ENCODE measurements at places on chromosomes 7 and 10.

DNA sequence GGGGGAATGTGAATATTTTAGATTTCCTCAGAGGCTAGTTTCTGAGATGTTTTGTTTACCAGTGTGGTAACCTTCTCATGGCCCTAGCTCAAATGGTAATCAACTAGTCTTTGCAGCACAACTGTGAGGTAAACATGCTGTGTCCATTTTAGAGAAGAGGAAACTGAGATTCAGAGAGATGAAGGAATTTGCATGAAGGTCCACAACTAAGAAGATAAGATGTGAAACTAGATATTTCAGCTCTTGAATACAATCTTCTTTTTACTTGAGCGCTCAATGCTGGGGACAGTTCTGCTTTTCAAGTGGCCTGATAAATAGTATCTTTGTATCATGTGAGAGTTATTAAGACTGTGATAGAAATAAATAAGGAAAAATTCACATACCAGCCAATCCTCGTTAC, 245.4 kb downstream of the AUTS2 start:
- DNase-seq: no peak

- DNase-seq: peak; percentile 94
These were observed 39.8 kb upstream of the LANCL2 start for GRCh38 chr7:55325371-55325792.

DNA sequence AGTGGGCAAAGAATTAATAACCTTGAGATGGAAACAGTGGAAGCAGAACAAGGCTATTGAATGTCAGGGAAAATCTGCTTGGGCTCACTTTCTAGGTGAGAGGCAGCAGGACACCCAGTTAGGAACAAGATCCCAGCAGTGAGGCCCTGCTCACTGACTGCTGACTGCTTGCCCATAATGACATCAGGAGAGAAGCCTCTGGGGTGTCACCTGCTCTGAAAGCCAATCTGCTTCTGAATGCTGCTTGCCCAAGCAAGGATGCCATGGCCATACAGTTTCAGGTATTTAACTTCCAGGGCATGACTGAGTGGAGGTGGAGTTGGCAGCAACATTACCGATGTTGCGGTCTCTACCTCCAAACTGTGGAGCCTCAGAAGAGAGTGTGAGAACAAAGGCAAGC, 11.7 kb upstream of the WAPL start:
- no peak for DNase-seq

- DNase-seq: no peak
These were observed 133.1 kb downstream of the NRCAM start for GRCh38 chr7:108322925-108323832.

DNA sequence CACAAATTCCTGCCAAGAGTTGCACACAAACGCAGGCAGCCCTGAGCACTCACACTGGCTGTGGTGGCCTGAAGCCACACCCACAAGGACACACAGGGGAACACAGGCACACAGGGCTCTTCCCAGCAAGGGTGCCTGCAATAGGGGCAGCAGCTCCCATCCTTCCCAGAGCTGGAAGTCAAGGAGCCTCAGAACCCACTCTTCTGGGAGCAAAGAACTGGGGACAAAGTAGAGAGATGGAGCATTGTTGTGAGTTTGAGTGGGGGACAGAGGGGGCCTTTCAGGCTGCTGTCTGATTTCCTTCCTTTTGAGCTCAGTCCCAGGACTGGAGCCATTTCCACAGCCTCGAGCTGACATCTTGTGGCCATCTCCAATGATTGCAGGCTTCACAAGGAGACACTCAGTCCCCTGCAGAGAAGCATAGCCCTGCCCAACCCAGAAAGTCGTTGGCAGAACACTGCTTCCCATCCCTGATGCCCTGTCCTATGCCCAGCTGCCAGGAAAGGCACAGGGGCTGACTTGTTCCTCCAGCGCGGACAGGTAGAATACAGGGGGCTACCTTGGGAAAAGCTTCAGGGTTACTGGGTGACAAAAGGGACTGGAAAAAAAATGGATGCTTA, 34.4 kb upstream of the SLF2 start:
- DNase-seq: peak; percentile 76

GRCh38 chr7:112708236-112708635, 82.0 kb downstream of the TMEM168 start:
- DNase-seq: no peak

DNA sequence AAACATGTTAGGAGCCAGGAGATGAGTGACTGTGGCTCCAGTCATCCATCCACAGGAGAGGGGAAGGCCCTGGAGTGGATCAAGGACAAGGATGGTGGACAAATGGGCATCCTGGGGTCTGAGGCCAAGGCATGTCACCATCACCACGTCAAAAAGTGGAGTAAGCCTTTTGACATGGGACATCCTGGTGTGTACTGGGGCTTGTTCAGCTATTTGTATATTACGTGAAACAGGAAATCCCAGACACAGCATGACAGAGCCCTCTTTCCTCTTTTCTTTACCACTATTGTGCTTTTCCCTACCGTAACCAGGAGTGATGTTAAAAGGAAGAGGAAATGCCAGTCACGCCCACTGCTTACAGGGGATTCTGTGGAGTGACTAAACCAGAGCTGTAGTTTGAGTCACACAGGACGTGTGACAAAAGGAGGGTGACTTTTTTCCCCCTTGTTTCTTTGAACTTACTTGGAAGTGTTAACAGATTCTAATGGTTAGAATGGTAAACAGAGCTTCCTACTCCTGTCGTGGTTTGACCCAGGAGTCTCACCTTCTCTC, 15.4 kb downstream of the ACSL5 start:
- peak; percentile 95 for DNase-seq

GRCh38 chr7:55423277-55423711, 58.2 kb downstream of the LANCL2 start:
- peak; percentile 20 for DNase-seq

DNA sequence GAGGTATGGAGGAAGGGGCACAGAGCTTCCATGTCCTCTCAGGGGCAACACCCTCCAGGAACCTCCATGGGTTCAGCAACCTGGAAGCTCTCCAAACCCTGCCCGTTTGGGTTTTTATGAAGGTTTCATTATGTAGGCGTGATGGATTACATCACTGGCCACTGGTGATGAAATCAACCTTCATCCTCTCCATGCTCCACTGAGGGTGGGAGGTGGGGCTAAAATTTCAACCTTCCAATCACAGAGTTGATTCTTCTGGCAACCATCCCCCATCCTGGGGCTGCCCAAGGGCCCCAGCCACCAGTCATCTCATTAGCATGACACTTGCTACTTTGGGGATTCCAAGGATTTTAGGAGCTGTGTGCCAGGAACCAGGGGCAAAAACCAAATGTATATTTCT, 90.1 kb downstream of the TEX36 start:
- DNase-seq: no peak

DNA sequence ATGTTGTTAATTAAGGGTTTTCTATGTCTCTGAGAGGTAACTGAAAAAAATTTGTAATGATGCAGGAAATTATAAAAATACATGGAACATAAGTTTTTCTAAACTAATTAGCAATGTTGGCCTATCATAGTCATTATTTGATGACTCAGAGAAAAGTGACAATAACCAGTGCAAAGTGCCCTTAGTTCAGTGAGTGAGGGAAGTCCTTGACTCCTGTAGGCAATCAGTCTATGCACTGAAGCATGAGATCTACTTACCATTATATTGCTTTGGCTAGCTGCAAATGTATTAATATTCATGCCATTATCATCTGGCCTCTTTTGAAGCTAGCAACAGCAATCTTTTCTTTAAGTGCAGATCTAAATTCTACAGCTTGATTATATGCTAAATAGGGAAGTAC, 40.6 kb downstream of the CCDC172 start:
- DNase-seq: no peak

GRCh38 chr7:41628901-41629300, 74.0 kb downstream of the INHBA start:
- peak; percentile 48 for DNase-seq

GRCh38 chr10:34126371-34127151, 688.5 kb downstream of the PARD3 start:
- no peak for DNase-seq

DNA sequence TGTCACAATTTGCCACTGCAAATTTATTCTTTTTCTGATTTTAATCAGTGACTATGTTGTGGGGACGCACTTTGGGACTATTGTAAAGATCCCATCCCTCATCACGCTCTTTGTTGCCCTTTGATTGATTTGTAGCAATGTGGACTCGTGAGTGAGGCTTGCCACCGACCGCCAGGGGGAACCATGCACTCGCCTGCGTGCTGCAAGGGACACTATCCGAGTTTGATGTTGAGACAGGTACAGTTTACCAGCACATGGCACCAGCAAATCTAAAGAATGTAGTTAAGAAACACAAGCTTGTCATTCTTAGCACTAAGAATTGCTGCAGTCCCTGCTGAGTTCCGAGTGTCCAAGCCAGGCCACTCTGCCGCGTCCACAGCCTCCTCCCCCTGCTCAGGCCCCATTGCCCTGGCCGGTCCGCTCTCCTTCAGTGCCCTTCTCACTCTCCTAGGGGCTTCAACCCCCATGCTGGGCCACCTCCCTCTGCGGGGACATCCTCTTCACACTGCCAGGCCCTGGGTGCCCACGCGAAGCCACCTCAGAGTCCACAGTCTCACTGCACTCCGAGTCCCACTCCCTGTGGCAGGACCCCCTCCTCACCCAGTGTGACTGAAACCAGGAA, 2.0 kb upstream of the SFTPA2 start:
- peak; percentile 59 for DNase-seq

GRCh38 chr10:28320090-28320489, 17.2 kb upstream of the MPP7 start:
- no peak for DNase-seq

DNA sequence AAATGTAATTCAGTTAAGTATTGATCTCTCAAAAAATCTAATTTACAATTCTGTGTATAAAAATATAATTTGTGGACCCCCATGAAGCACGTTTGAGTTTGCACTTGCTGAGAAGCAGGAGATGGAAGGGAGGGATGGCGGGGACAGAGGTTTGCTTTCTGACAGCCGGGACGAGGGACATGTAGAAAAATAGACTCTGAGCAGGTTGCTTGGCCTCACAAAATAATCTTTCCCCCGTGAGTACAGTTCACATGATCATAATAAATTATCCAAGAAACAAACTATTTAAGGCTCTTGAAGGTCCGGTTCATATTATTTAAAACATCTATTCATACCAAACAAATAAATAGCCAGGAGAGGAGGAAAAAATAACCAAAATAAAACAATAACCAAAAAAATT, 10.0 kb downstream of the SHH start:
- no peak for DNase-seq

DNA sequence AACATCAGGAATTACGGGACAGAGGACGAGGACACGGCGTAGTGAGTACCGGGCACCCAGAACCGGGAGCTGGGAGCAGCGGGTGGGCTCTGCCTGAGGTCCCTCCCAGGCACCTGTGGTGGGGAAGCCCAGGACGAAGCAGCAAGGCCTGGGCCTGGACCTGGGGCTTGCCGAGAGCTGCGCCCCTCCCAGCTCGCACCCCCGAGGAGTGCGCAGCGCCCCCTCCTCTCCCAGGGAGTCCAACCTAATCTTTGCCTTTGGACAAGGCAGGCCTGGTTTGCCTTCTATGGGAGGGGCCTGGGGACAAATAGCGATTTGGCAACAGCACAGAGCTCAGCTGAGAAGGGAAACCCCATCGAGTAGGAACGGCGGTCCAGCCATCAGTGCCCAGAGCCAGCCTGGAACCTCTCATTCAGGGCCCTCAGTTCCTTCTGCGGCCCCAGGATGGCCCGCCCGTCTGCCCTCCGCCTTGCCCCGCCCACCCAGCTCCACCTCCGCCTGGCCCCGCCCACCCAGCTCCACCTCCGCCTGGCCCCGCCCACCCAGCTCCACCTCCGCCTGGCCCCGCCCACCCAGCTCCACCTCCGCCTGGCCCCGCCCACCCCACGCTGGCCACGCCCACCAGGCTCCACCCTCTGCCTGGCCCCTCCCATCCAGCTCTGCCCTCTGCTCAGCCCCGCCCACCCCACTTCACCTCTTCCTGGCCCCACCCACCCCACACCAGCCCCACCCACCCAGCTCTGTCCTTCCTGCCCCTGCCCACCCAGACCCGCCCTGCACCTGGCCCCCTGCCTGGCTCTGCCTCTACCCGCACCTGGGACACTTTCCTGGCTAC, 32.5 kb upstream of the KNDC1 start:
- DNase-seq: no peak

DNA sequence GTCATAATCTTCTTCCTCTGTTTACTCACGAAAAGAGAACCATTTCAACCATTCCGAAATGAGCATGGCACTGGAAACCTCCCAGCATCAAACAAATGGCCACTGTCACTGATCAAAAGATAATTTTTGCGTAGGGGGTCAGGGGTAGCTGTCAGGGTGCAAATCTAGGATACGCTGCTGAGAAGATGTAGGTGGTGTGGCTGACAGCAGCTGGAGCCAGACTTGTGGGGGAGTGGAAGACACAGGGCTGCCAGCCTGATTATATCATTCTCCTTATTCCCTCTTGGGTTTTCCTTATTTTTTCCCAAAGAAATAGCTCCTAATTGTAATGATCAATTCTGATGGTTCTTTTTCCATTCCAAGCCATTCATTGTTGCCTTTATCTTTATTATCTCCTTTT, 266.1 kb downstream of the SORCS1 start:
- no peak for DNase-seq

DNA sequence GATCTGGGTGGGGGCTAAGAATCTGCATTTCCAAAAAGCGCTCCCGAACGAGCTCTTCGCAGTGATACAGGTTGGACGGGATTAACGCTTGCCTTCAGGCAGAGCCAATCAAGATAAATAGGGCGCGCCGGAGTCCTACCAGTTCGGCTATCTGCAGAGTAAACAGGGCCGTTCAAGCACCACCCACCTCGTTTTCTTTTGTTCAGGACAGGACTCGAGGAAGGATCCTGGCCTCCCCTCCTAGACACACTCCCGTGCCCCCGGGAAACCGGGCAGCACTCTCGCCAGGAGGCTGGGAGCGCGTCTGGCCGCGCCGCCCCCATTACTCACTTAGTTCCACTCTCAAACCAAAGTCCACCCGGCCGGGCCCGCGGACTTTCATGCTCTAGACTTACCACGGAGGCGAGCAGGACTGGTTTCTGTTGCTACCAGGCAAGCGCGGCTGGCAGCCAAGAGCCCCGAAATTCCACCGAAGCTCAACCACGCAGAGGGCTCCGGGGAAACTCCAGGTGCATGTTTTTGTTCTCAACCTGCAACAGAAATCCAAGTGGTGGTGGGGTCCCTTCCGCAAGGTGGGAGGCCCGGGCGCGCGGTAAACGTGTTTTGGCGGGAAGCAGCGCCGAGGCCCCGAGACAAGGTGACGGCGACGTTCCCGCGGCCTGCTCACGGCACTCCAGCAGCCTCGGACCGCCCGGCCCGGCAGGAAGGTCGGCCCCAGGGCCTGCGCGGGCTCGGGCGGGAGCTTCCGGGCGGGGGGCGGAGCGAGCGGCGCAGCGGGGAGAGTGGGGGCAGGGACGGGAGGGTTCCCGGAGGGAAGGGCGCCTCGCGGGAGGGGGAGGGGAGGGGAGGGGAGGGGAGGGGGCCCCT, 12.7 kb downstream of the HNRNPF start:
- DNase-seq: no peak

Data from M059J (cell line).